ENCODE measurements at places on chromosomes 12 and 14.
A peak's percentile ranks its signal among the peaks of the same experiment; 100 is the strongest.

GRCh38 chr12:94150240-94151121, 2.1 kb downstream of the PLXNC1 start:
- peak; percentile 20 for DNase-seq

GRCh38 chr14:75041613-75042012, 9.7 kb downstream of the MLH3 start:
- no peak for DNase-seq

GRCh38 chr12:123731596-123731995, 19.4 kb downstream of the ATP6V0A2 start:
- no peak for DNase-seq

DNA sequence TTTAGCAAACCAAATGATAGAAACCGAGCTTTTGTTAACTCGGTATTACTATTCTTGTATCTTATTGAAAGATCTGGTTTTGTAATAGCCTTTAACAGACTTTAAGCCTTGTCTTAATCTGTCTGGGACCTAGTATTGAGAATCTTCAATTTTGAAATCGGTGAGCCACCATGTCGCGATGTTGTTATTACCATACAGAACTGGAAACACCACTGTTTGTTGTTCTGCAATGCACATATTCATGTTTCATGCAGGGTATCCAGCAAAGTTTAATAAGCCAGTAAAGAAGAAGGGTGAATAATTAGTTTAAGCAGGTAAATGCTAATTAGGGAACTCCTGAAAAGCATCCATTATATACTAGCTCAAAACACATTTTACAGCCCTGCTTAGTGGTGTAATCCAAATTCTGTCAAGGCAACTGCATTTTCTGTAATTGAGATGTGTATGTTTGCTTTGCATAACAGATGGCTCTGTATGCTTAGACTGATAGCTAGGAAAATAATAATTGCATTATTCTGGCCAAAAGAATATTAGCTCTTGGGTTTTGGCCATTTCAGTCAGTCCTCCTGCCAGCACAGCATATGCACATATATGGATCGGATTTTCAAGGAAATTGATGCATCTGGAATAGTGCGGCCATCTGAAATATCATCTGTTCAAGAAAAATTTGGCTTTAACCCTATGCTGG, 389.2 kb downstream of the EGLN3 start:
- DNase-seq, result no peak

- no peak for DNase-seq
Observed at GRCh38 chr12:91965781-91966180, 179.9 kb downstream of the BTG1 start.

DNA sequence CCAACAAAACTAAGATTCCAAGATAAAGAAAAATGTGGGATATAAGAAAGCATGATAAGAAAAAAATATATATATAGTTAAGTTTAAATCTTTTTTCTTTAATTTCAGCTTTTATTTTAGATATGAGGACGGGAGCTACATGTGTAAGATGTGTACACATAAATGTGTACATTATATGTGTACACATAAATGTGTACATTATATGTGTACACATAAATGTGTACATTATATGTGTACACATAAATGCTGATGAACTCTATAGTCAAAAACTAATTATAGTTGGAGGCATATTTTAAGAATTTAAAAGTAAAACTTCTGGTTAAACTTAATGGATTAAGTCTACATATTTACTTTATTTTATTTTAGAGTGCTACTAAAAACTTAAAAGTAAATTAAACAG, 123.6 kb downstream of the BTG1 start:
- DNase-seq, result no peak

GRCh38 chr12:130124605-130125244, 37.5 kb upstream of the FZD10 start:
- DNase-seq, result no peak

DNA sequence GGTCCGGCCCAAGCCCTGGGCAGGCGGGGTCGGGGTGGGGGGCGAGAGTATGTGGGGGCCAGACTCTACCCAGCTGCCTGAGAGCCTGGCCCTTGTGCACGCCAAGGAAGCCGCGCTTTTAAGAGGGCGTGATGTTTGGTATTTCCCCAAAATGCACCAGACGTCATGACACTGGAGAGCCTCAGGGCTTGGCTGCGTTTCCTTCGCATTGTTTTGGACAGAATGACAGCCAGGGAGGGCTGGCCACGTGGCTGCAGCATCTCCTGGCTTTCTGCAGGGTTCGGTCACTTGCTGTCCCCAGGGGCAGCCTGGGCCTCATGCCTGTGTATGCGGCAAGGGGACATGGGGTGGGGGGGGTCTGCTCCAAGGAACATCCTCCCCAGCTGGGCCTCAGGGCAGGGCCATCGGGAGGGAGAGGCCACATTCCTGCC, 16.1 kb upstream of the NUDT14 start:
- DNase-seq, result no peak

DNA sequence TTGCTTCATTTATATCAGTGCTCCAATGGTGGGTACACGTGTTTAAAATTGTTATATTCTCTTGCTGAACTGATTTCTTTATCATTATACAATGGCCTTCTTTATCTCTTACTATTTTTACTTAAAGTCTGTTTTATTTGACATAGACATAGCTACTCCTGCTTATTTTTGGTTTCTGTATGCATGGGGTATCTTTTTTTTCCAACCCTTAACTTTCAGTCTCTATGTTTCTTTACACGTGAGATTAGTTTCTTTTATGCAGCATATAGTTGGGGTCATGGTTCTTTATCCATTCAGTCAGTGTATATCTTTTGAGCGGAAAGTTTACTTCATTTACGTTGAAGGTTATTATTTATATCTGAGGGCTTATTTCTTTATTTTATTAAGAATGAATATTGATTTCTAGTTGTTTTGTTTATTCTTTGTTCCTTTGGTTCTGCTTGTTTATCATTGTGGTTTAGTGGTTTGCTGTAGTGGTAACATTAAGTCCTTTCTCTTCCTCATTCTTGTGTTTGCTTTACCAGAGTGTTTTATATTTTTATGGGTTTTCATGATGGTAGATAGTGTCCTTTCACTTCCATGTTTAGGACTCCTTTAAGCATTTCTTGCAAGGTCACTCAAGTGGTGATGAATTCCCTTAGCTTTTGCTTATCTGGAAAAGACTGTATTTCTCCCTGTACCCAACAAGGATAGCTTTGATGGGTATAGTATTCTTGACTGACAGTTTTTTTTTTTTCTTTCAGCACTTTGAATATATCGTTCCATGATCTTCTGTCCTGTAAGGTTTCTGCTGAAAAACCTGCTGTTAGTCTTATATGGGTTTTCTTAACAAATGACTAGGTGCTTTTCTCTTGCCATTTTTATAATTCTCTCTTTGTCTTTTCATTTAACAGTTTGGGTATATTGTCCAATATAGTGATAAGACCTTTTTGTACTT, 38.3 kb upstream of the FAR2 start:
- DNase-seq, result no peak

GRCh38 chr14:105532735-105533141, 6.4 kb downstream of the TMEM121 start:
- DNase-seq, result no peak

GRCh38 chr12:94098466-94098865, 49.9 kb upstream of the PLXNC1 start:
- no peak for DNase-seq

DNA sequence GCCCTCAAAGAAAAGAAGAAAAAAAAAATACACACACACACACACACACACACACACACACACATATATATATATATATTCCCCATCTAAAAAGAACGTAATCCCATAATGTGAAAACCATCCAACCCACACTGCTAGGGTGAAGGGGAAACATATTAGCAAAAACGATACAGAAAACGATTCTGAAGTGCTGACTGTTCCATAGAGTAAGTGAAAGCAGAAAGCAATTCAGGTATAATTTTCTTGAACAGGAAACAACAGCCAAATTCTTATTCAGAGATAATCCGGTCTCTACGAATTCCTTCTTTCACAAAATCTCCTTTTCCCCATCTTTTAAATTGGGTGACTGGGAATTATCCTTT, 393.5 kb downstream of the NOVA1 start:
- DNase-seq, result no peak

- DNase-seq, result no peak
Observed at GRCh38 chr12:118734266-118734665, 247.1 kb upstream of the SRRM4 start.

DNA sequence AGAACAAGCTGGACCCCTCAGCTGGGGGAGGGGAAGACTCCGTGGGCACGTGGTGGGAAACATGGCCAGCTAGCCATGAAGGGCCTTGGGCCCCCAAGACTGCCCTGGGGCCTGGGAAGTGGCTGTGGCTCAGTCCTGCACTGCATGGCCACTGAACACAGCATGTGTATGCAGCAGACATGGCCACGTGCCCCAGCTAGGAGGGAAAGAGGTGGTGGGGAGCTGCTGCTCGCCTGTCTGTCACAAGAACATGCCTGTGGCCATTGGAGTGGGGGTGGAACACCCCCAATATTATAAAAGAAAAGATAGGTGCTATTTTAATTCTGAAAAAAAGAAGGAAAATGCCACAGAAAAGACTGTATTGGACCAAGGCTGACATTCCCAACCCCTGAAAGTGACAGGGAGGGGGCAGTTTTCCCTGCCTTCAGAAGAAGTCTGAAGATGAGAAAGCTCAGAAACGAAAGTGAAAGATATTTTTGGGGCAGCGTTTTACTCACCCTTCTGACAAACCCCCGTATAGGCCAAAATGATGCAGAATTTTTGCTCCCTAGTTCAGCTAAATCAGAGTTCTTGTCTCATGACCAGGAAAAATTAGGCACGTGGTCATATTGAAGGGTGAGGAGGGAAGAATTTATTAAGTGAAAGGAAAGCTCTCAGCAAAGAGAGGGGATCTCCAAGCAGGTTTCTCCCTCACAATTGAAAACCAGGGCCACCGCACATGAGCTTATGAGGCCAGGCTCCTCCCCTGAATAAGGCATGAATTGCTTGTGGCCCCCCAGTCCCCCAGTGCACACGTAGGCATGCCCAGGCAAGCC, 35.2 kb upstream of the PCNX1 start:
- DNase-seq, result no peak

- no peak for DNase-seq
Observed at GRCh38 chr12:41802803-41803202, 341.9 kb downstream of the GXYLT1 start.

- no peak for DNase-seq
Observed at GRCh38 chr12:62468935-62469334, 2.3 kb downstream of the MON2 start.

DNA sequence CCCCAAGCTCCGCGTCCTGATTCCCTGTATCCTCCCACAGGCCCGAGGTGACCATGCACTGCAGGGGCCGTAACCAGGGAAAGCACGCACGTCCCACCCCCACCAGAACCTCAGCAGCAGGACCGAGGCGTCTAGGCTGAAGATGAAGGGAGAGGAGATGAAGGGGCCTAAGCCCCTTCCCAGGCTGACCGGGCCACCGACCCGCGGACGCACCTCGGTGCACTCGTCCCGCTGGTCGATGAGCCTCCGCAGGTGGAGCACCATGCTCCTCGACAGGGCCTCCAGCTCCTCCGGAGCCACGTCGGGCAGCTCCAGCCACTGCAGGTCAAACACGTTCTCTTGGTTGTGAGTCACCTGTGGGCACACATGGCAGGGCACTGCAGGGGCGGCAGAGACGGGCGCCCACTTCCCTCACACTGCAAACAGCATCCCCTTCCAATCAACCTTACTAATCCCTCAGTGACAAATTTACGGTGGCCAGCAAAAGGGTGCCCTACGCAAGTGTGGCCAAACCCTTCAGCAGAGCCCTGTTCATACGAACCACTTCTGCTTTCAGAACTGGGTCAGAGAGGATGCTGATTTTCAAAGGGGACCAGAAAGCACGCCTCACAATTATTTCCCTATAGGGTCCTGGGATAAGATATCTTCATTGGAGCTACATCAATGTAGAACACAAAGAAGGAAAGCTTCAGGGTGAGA, 77.8 kb downstream of the CCDC88C start:
- no peak for DNase-seq

GRCh38 chr14:91649930-91650329, 82.0 kb downstream of the CATSPERB start:
- DNase-seq, result no peak

GRCh38 chr14:68020999-68021663, 201.6 kb downstream of the RAD51B start:
- DNase-seq, result no peak

- DNase-seq, result no peak
Observed at GRCh38 chr12:1289371-1290155, 298.5 kb downstream of the ERC1 start.

- DNase-seq, result no peak
Observed at GRCh38 chr12:115394496-115395220, 710.7 kb upstream of the TBX3 start.

GRCh38 chr12:132204793-132205270, 60.6 kb downstream of the NOC4L start:
- DNase-seq, result no peak

DNA sequence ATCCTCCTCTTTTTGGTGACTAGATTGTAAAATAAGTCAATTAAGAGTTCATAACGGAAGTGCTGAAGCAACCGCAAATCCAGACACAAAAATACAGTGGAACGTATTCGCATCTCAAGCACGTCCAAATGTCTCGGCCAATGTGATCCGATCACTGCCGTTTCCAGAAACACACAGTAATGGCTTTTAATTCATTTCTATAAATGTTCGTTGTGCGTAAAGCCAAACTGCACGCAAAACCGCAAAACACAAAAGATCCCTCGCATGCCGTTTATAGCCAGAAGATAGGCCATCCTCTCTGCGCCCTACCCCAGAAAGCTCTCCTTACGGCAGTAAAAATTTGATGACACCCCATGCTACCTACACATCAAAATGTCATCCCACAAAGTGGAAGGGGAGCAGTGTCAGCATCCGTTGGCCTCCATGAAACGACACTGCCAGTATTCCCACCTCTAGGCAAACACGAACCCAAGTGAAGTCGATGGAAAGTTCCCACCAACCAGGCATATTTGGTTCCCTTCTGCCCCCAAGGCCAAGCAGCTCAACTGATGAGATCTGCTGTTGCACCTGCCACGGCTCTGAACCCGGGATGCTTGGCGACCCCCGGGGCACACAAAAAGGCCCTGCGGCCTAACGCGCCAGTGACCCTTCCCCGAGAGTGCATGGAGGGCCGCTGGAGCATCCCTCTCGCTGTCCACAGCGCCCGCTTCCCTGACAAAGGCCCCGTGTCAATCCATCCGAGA, 1.4 kb downstream of the HECTD4 start:
- DNase-seq, result no peak

- no peak for DNase-seq
Observed at GRCh38 chr14:95527387-95528002, 7.4 kb upstream of the GLRX5 start.

DNA sequence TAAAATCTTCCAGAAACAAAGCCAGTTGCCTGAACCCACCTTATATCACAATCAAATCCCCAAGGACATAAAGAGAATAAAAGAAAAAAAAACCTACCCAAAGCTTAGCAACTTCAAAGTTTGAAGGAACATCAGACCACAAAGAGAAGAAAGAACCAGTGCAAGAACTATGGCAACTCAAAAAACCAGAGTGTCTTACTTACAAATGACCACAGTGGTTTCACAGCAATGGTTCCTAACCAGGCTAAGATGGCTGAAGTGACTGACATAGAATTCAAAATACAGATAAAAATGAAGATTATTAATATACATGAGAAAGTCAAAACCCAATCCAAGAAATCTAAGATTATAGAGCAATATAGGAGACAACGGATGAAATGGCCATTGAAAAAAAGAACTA, 56.7 kb downstream of the APOBEC1 start:
- DNase-seq, result no peak

Data from central memory CD8-positive, alpha-beta T cell (primary cell).